ENCODE measurements at places on chromosomes 7 and 10. TPM values are rescaled to one million over a fixed set of nuclear protein-coding genes. Genes with fewer than 3 reads are reported as not detected.

DNA sequence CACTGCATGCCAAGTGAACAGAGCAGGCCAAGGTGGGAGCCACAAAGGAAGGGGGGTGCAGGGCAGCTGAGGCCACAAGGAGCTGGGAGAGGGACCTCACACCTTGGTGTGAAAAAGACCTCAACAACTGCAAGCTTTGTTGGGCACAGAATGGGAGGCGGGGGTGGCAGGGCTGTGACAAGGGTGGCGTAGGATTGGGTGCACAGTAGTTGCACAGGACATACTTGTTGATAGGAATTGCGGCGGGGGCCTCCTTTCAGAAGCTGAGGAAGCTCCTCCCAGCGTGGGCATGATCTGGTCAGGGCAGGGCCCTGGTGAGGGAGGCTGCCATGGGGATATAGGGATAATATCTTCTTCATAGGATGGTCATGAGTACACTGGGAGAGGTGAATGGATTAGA, 25.8 kb downstream of the POLL start:
- DNase-seq, result peak; percentile 13

DNA sequence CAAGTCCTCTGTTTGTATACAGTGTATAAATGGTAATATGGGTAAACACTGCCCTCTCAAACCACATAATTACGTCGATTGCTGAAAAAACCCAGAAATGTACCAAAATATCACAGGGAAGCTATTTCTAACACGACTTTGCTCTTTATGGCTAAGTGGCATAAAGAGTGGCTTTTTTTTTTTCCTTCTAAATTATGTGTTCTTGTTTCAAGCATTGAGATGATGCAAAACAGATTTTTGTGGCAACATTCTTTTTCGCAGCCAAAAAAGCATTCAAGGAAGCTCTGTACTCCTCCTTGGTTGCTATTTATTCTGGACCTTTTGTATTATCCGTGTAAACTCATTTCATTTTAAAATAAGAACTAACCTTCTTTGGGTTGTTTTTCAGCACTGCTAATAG, 138.9 kb downstream of the VTI1A start:
- DNase-seq, result no peak

- no peak for DNase-seq
Observed at GRCh38 chr7:2261611-2262010, 19.6 kb downstream of the NUDT1 start.

DNA sequence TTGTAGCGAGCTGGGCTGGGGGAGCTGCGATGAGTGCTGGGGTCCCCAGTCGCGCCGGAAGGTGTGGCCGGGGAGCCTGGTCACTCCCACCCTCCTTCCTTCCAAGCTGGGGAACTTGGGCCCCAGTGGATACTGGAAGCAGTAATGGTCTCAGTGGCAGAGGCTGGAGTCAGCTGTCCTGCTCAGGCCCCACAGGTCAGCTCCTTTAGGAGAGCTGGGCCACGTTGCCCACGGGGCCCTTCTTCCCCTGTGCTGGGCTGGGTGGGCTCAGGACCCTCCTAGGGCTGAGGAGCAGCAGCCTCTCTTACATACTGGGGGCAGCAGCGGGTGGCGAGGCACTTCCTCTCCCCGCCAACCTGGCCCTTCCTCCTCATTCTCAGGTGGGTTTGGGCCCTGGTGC, 200.6 kb upstream of the MKI67 start:
- no peak for DNase-seq

DNA sequence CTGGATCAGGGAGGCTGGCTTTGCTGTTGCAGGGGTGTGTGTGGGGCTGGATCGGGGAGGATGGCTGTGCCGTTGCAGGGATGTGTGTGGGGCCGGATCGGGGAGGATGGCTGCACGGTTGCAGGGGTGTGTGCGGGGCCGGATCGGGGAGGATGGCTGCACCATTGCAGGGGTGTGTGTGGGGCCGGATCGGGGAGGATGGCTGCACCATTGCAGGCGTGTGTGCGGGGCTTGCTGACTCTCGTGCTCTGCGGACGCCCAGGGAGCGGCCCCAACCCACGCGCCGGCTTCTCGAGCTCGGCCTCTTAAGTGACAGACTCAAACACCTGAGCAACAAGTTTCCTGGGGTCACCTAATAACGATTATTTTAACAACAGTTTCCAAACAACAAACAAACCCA, 518.2 kb downstream of the DNAJB6 start:
- no peak for DNase-seq

DNA sequence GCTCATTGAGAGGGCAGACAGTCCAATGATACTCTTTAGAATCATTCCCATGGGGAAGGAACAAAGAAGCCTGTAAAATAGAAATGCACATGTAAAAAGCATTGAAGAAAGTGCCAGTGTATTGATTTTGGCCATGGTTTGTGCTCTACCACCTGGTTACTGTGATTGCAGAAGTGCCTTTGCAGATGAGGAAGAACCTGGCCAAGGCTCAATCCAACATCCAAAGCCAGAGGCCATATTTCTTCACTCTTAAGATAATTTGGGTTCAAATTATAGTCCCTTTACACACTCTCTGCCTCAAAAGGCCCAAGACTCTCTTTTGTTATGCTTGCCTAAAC, 122.1 kb downstream of the EGFR start:
- DNase-seq, result no peak

DNA sequence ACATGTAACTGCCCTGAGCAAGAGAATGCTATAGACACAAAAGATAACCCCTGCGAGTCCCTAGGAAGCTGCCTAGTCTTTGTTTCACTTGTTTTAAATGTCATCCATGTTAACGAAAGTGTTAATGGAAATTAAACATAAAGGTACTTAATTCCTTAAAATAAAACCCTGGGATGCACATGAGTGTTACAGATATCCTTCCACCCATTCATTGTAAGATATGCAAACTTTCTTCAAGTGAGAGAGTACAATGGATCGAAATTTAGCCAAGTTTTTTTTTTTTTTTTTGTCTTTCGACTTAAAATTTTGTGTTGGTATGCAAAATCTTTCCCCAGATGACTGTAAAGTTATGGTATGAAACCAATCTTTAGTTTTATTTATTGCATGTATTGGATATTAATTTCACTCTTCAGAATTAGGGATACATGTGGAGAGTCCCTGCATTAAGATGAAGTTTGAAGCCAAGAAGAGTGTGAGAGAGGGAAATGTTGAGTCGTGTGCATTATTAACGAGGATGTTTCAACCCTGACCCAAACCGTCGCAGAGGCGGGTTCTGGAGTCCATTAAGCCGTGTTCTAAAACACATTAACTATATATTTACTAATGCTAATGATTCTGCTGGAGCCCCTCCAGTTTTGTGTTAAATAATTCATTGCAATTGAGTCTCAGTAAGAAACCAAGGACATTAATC, 1.6 kb downstream of the CDK14 start:
- DNase-seq, result no peak

MKI67 gene
- total RNA-seq, result 2.1 TPM

MASTL gene
- total RNA-seq, result 2.7 TPM

LIPF gene
- total RNA-seq, result not detected
